ENCODE measurements at places on chromosomes 3 and 15.

DNA sequence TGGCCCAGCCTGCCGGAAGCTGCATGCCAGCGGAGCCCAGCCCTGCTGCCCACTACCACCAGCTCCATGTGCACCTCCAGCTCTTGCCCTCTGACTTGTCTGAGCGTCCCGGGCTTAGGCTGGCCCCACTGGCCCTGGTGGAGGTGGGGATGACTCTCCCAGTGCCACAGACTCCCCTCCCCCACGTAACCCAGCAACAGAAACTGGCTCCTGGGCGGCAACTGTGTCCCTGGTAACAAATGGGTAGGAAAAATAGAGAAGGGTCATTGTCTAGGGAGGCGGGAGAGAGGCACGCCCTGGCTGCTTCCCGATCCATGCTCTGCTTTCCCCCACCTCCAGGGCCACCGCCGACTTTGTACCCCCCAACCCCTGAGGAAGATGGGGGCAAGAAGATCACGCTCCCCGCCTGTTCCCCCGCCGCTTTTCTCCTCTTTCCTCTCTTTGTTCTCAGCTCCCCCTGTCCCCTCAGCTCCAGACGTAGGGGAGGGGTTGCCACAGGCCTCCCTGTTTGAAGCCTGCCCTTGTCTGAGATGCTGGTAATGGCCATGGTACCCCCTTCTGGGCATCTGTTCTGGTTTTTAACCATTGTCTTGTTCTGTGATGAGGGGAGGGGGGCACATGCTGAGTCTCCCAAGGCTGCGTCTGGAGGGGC, 10.8 kb upstream of the SEMA3B start:
- DNase-seq: no peak

DNA sequence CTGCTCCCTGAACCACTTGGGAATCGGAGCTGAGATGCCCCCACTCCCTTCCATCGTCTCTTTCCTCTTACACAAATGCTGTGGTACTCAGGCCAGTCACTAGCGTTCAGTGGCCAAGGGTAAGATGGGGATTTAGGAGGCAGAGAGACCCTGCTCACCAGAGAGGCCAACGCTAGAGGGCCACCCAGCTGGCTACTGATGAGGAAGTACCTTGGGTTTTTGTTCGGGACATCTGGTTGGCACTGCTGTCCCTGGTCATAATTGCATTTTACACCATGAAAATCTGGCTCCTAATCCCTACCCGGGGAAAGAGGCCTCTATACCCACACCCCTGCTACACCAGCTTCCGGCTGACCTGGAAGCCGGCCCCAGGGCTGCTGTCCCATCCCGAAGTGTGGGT, 7.7 kb downstream of the MAP6D1 start:
- DNase-seq: no peak

DNA sequence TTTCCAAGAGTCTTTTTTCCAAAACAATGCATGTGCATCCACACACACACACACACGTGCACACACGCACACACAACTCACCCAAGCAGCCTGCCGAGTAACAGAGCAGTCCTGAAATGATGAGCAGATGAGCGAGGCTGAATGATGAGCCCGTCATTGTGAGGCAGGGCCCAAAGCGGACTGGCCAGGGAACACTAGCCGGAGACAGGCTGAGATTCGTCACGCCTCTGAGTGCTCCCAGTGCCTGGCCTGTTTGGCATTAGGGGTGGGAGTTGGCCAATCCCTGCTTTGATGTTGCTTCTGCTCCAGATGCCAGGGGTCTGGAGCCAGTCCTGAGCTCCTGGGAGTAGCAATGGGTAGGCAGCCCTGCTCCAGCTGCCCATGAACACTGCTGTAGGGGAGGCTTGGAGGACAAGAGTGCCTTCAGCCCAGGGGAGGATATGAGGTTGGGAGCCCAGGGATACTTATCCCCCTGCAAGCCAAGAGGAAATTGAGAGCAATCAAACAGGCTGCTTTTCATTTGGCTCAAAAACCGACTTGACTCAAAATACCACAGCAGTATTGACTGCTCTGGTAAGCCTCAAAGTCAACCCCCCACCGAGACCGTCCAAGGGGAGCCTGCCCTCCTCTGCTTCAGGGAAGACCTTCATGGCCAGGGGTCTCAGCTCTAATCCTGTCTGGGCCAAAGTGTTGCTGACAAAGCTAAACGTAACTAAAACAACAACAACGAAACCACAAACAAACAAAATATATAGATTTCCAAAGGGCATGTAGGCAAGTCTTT, 22.9 kb downstream of the COLQ start:
- DNase-seq: no peak

DNA sequence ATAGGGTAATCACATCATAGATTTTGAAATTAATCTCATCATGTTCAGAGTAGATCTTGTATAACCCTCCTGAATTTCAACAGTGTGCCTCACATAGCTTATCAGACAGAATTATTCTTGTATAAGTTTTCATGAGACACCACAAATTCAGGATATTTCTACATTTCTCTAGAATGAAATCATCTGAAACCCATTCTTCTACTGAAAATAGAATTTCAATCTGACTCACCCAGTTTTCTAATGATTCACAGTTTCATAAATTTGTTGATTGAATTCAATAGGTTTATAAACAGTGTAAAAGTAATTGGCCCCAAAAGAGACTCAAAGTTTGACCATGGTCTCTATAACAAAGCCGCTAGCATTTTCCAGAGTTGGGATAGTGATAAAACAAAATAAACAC, 1082.6 kb upstream of the EPHA6 start:
- DNase-seq: no peak

- no peak for DNase-seq
Measured at GRCh38 chr15:60835020-60835419, 356.1 kb upstream of the ICE2 start.

DNA sequence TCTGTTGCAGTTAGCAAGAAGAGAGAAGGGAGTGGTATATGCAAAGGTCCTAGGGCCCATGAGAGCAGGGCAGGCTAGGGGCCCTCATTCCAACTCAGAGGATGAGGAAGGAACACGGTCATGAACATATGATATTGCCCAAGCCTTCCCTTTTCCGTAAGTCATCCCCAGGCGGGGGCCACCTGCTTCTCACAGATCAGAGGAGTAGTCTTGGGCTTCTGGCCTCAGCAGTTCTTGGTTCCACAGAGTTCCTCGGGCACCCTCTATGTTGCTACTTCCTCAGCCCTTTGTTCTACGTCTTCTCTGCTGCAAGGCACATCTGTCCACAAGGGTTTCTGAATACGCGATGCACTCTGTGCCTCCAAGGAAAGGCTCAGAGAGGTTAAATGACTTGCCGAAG, 25.3 kb downstream of the EPHB3 start:
- no peak for DNase-seq

DNA sequence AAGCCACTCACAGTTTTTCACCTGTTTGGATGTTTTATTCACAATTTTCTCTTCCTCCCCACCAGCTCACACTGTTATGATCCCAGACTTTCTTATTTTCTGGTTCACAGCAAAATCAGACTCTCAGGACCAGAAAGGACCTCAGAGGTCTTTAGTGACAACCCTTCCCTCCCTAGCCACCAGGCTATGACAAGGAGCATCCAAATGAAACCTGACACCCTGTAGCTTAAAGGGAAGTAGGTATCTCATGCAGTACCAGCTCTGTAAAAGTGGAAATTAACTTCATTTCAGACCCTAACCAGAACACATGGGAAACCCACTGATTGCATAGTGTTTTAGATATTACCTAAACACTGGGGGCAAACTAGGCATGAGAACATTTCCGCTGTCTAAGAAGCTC, 45.3 kb downstream of the ATP13A5 start:
- no peak for DNase-seq

DNA sequence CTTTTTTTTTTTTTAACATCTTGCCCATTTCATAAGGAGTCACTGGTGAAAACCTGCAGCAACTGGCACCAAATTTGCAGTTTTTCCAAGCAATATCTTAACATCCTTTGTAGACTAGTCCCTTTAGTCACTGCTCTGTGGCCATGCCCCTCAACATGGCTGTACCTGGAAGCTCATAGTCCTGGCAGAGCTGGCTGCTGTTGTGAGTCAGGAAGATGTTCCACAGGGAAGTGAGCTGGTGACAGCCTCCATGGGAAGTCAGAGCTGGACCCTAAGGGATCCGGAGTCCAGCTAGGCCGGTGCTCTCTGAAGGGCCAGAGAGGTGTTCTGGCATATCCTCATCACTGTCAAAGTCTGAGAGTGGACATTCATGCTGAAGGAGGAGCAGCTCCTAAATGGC, 99.3 kb upstream of the ZBED2 start:
- DNase-seq: no peak

- DNase-seq: no peak
Measured at GRCh38 chr15:93029836-93030429, 59.1 kb downstream of the RGMA start.

DNA sequence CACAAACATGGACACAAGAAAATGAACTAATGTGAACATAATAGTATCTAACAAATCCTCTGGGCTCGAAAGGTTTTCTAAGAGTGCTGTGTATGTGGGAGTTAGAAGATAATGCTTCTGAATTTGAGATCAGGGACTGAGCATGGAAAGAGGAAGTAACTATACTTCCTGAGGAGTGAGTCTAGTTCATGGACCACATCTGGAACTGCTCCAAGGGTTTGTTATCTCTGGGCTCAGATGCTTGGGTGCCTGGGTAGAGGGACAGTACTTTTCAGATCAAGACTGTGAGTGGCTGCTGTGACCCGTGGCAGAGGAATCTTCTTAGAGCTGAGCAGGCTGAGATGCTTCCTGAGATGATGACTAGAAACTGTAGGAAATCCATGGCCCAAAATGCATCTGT, 28.5 kb downstream of the TBC1D23 start:
- no peak for DNase-seq

- DNase-seq: no peak
Measured at GRCh38 chr3:38334142-38335055, 12.2 kb upstream of the XYLB start.

DNA sequence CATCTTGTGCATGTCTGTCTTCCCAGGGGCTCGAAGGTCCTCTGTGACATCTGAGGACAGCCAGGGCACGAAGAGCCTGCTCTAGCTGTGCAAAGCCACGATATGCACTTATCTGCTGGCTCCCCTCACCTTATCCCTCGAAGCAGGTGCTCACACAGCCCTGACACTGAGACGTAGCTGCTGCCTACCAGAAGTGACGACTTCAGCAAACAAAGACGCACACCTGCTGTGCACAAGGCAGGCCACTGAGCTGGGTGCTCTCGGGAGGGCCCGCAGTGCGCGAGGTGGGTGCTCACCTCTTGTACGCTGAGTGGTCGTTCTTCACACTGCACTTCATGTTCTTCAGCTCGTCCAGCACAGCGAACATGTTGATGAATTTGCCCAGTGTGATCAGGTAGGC, 37.3 kb downstream of the CYFIP1 start:
- no peak for DNase-seq

GRCh38 chr15:36748366-36749115, 169.1 kb downstream of the CDIN1 start:
- DNase-seq: no peak

DNA sequence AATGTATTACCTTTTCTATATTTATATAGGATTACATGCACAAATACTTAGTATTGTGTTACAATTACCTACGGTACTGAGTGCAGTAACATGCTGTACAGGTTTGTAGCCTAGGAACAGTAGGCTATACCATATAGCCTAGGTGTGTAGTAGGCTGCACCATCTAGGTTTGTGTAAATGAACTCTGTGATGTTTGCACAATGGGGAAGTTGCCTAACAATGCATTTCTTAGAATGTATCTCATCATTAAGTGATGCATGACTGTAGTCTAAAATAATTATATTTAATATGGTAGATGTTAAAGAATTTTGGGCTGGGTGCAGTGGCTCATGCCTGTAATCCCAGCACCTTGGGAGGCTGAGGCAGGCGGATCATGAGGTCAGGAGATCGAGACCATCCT, 281.0 kb downstream of the KLF13 start:
- no peak for DNase-seq

- DNase-seq: peak; percentile 90
Measured at GRCh38 chr3:127002195-127003174, 19.6 kb downstream of the PLXNA1 start.

- DNase-seq: no peak
Measured at GRCh38 chr3:182294256-182294655, 499.0 kb upstream of the ATP11B start.

- DNase-seq: no peak
Measured at GRCh38 chr3:99562990-99563607, 75.3 kb upstream of the COL8A1 start.

DNA sequence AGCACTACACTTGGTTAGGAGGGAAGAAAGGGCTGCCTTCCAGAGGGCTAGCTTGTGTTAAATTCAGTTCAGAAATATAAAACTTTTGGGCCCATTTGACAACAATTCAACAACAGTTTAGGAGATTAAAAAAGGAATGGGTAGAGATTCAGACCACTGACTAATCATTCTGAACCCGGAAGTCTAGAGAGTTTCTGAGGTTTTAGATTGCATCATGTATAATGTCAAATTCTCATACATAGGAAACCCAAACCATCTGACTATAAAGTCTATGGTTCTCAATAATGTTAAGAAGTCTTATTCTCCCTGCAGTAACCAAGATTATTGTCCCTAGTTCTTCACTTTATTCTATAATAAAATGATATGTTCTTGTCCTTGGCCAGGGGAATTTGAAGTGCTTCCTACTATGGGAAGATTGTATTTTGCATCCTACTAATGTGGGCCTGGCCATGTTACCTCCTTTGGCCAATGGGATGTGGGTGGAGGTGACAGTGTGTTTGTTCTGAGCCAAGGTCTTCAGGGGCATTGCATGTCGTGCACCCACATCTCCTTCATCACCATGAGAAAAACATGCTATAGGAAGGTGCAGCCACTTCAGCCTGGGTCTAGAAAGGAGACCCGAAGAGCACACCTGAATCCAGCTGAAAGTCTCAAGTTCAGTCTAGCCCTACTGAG, 66.4 kb upstream of the CCNL1 start:
- DNase-seq: no peak
